ENCODE measurements at places on chromosomes 5 and 9. TPM values are rescaled to one million over a fixed set of nuclear protein-coding genes. Genes with fewer than 3 reads are reported as not detected.

- H3K27me3 ChIP-seq: peaks cover 84% of the 10 kb centered on the region
- no peak overlapping the region for H3K4me3 ChIP-seq
- H3K36me3 ChIP-seq: no peaks in the 10 kb centered on the region
- H3K27ac ChIP-seq: no peak overlapping the region
These were observed 560.5 kb upstream of the ADAMTS16 start for GRCh38 chr5:4579679-4580078.

DNA sequence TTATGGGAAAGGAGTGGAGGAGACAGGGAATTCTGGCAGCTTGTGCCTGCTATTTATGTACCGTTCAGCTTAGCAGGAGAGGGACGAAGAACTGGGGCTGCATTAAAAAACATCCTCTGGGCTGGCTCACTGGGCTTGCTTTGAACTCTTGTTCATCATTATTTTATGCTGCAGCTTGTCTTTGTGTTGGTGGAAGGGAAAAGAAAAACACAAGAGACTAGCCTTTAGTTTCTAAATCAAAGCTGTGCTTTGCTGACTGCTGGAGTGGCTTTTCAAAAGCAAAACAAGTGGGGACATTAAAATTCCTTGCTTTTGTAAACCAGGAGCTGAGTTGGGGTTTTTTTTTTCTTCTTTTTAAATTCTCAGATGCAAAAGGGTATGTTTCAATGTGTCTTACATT is 5.9 kb upstream of the RGMB start:
- H3K27me3 ChIP-seq: no peaks in the 10 kb centered on the region
- no peak for DNase-seq
- no peak overlapping the region for H3K27ac ChIP-seq

DNA sequence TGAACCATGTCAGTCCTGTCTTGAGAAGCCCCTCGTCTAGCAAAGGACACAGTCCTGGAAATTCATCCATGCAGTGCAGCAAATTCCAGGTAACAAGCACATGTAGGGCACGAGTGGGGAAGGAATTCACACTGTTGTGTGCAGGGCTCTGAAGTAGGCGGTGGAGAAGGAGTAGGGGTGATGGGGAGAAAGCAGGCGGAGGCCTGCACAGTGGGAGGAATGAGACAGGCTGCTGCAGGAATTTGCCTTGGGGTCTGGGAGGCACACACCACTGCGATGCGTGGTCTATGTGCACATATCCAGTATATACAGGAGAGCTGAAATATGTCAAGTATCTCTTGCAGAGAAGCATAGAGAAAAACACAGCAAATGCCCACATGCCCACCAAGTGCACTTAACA is 249.2 kb upstream of the IRX2 start:
- no peaks in the 10 kb centered on the region for H3K36me3 ChIP-seq
- H3K27me3 ChIP-seq: peaks cover 100% of the 10 kb centered on the region
- H3K4me3 ChIP-seq: no peak overlapping the region
- no peak for DNase-seq
- no peak overlapping the region for H3K27ac ChIP-seq
- H3K4me1 ChIP-seq: no peaks in the 10 kb centered on the region

- H3K27me3 ChIP-seq: no peaks in the 10 kb centered on the region
- H3K4me1 ChIP-seq: peaks cover 17% of the 10 kb centered on the region
- no peak for DNase-seq
These were observed 85.1 kb upstream of the RAI14 start for GRCh38 chr5:34570721-34571676.

The ANKRD18A gene
- total RNA-seq: 4.9 TPM

GRCh38 chr9:111037708-111038330 is 451 bp downstream of the LPAR1 start:
- peaks cover 16% of the 10 kb centered on the region for H3K4me1 ChIP-seq
- peak; percentile 57 for DNase-seq
- no peaks in the 10 kb centered on the region for H3K27me3 ChIP-seq

The C5 gene
- 11.5 TPM for total RNA-seq

DNA sequence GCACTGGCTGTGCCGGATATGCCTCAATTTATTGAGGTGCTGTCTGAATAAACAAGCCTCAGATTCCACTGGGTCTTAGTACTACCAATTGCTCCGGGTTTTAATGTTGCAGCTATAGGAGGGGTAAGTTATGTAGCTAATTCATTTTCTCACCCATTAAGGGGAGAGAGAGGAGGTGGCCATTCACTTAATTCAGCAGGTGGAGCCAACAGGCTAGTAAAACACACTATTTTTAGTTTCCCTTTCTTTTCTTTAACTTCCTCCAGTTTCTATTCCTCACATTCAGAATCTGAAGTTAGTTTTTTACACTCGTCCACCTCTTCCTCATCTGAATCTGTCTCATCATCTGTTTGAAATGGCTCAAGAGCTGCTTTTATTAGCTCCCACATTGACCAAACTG is 105.6 kb upstream of the CDH10 start:
- DNase-seq: no peak
- H3K27me3 ChIP-seq: no peaks in the 10 kb centered on the region
- no peak overlapping the region for H3K27ac ChIP-seq
- H3K36me3 ChIP-seq: no peaks in the 10 kb centered on the region

DNA sequence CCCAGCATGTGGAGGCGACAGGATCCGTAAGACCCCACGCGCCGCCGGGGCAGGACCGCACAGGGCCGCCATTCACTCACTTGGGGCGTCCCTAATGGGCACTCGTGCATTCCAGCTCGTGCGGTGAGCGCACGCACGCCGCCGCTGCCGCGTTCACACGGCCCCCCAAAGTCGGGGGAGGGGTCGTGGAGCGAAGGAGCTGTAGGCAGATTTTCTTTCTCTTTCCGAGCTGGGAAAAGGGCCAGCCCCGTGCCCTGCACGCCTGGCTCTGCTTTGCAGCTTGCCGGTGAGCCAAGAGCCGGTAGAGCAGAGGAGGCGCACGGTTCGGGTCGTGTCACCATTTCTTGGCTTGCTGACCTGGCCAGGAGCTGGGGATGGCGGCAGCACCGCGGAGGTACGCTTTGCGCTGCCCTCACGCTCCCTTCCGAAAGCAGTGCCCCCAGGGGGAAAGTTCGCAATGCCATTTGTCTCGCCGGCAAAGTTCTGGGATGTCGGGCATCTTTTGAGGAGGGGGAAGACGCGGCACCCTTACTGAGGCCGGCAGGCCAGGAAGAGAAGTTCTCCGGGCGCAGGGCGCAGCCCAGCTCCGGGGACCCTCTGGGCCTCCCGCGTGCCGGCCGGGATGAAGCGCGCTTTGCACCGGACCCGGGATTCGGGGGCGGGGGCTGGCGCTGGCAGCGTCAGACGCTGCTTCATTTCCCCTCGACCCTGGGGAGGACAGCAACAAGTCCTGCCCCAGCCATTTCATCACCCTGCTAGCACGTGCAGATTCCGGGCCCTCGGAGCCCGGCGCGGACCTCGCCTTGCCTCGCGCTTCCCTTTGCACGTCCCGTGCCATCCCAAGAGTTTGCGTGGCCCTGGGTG is 898 bp downstream of the STC2 start:
- H3K27me3 ChIP-seq: no peaks in the 10 kb centered on the region
- DNase-seq: no peak
- peaks cover 49% of the 10 kb centered on the region for H3K36me3 ChIP-seq
- peaks cover 36% of the 10 kb centered on the region for H3K4me1 ChIP-seq
- H3K27ac ChIP-seq: peak overlapping the region; percentile 100

DNA sequence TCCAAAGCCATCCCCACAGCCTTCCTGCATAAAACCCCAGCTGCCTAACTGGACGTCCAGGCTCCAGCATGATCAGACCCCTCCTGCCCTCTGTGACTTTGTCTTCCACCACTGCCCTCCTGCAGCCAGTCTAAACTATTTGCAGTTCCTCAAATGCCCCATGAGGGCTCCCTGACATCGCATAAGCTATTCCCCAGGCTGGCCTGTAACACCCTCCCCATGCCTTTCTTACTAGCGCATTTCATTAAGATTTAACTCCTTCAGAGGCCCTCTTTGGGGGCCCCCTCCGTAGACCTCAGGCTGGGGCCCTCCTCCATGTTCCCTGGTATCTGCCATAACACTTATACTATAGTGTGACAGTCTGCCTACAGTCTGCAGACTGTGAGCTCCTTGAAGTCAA is 15.5 kb upstream of the SMIM23 start:
- H3K4me3 ChIP-seq: no peak overlapping the region
- no peak for DNase-seq
- H3K27ac ChIP-seq: no peak overlapping the region
- H3K36me3 ChIP-seq: no peaks in the 10 kb centered on the region
- H3K4me1 ChIP-seq: no peaks in the 10 kb centered on the region

All from PC-9 (cell line).